ENCODE measurements at places on chromosomes 11 and 22. TPM values are rescaled to one million over a fixed set of nuclear protein-coding genes. Genes with fewer than 3 reads are reported as not detected.

The PKNOX2 gene
- polyA plus RNA-seq: 27.6 TPM

The PANX3 gene
- not detected for polyA plus RNA-seq

DNA sequence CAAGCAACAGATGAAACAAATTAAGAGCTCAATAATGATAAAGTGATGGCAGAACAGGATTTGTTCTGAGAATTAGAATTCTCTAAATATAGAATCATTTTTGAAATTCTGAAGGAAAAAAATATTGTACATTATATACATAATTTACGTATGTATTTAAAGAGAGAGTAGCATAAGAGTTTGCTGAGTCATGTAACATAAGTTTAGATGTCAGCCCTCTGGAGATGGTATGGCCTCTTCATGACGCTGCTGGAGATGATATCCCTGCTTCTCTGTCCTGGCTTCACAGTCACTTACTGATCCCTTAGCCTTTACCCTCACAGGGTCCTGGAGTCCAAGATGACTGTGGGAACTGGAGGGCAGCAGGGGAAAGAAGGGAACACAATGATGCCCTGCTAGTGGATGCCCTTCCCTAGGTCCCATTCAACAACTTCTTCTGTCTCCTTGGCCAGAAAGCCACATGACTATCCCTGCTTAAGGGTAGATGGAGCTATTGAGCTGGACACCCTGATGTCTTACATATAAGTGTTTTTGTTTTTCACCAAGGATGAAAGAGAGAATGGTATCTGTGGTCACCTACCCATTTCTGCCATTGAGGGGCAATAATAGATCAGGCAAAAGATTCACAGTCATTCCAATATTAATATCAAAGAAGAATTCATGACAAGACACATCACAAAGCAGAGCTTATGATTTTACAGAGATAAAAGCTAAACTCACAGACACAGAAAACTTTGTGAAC is 753.1 kb downstream of the TBC1D22A start:
- DNase-seq: no peak

DNA sequence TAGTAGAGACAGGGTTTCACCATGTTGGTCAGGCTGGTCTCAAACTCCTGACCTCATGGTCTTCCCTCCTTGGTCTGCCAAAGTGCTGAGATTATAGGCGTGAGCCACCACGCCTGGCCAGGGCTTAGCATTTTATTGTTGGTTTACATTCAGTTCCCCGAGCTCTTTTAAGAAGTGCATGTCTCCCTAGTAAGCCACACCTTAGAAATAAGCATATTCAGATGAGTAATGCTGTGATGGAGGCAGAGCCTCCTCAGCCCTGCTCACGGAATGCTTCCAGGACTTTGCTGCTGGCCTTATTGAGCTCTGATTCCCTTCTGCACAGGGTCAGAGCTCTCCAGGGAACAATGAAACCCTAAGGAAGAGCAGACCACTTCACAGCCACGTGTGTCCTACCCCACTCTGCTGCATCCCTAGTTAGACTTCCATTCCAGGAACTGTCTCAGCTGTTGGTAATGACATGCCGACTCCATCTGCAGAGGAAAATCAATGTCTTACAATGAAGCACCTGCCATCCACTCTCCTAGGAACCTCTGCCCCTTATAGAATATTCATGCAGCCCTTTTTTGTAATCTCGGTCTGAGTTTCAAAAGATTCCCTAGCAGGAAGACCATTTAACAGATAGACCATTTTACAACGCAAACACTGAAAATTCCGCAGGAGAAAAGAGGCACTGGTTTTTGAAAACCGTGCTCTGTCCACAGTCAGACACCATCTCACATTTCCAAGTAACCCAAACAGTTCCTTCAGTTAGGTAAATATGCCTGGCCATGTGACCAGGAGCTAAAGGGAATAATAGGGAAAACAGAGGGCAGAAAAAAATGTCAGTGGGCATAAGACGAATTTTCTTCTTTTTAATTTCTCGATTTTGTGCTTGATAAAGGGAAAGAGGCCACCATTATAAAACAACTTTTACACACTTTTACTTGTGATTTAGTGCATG is 1.7 kb upstream of the JAM3 start:
- no peak for DNase-seq

GRCh38 chr11:132125988-132126871 is 755.8 kb downstream of the NTM start:
- DNase-seq: no peak

DNA sequence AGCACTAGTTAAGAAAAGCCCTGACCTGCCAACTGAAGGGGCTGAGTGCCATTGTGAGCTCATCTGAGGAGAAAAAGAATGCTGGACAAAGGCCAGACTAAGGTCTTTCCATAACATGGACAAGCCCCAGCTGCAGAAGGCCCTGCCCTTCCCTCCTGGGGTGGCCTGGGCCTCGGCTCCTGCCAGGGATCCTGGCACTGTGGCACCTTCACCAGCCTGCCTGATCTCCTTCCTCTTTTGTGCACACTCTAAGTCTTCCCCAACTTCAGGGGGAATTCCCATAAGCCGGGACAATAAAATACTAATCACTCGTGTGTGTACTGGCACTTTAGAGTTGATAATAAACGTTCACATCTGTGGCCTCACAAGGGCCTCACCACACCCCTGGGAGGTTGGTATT is 9.9 kb downstream of the TMPRSS13 start:
- no peak for DNase-seq

GRCh38 chr22:30615543-30615954 is 8.6 kb downstream of the TCN2 start:
- no peak for DNase-seq
